ENCODE measurements at places on chromosomes 6 and 20.
A peak's percentile ranks its signal among the peaks of the same experiment; 100 is the strongest.

GRCh38 chr20:59589086-59589684 lies 15.2 kb upstream of the PHACTR3 start:
- H3K27ac ChIP-seq = no peak overlapping the region
- DNase-seq = no peak
- H3K4me3 ChIP-seq = peak overlapping the region; percentile 20
- no peaks in the 10 kb centered on the region for H3K36me3 ChIP-seq
- no peaks in the 10 kb centered on the region for H3K4me1 ChIP-seq
- H3K27me3 ChIP-seq = no peaks in the 10 kb centered on the region

DNA sequence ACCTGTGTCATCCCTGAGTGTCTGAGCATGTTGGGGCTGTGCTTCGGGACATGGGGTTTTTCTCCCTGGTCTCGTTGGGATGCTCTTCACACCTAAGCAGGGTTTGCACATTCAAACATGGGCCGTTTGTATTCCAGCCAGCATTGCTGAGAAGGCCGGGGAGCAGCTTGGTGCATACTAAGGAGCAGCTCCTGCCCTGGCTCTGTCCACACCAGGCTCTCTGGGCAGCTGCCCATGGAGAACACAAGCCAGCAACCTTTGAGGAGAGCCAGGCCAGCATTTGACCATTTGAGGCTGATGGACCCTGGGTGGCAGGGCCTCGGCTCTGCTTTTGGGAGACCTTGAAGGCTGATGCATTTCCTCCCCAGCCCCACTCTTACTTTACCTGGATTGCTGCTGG lies 92.1 kb downstream of the PHACTR3 start:
- H3K4me3 ChIP-seq = no peak overlapping the region
- H3K36me3 ChIP-seq = no peaks in the 10 kb centered on the region
- DNase-seq = no peak
- H3K27ac ChIP-seq = no peak overlapping the region

DNA sequence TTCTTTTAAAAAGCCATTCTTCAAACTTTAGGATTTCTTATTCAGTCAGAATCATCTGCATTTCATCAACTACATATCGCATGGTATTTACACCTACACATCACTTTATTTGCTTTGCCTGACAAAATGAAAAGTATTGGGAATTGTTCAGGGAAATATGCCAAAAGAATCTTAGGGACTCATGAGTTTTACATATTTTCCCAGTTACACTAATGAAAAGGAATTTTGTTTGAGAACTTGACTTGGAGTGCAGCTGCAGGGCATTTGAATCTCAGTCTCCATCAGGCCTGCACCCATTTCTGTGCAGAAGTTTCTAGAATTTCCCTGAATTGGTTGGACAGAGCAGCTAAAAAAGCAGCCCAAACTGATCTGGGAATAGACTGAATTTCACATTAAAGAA lies 65.3 kb downstream of the MTHFD1L start:
- H3K27ac ChIP-seq = no peak overlapping the region
- H3K4me1 ChIP-seq = peaks cover 12% of the 10 kb centered on the region
- H3K27me3 ChIP-seq = no peaks in the 10 kb centered on the region

- peaks cover 48% of the 10 kb centered on the region for H3K4me1 ChIP-seq
- peak within 1 kb of the TSS; percentile 8 for H3K27ac ChIP-seq
- H3K36me3 ChIP-seq = no peaks in the 10 kb centered on the region
- H3K4me3 ChIP-seq = peak within 1 kb of the TSS; percentile 70
Measured at GRCh38 chr6:7725849-7726415, at the start of gene BMP6. Gene BMP6 (plus strand): TSS chr6:7726099. CDS start chr6:7726956, 857 bp downstream.

DNA sequence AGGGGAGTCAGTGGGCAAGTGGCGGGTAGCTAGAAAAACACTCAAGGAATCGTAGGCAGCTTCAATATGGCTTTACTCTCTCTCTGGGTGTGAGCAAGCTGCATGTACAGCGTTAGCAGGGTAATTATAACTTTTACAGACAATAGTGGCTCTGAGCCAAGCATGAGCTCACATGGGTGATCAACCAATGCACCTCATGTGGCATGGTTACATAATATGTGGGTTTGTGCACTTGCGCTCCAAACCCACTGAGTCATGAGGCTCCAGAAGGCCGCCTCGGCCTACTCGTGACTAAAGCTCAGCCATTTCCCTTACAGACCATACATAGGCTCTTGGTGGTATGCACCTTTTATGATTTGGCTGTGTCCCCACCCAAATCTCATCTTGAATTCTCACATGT lies 78.4 kb upstream of the FBXL4 start:
- no peaks in the 10 kb centered on the region for H3K4me1 ChIP-seq
- H3K27me3 ChIP-seq = no peaks in the 10 kb centered on the region
- no peaks in the 10 kb centered on the region for H3K36me3 ChIP-seq
- DNase-seq = no peak
- H3K4me3 ChIP-seq = no peak overlapping the region
- H3K27ac ChIP-seq = no peak overlapping the region

GRCh38 chr6:73109659-73110058 lies 115.6 kb downstream of the KHDC1L start:
- H3K27me3 ChIP-seq = no peaks in the 10 kb centered on the region
- no peaks in the 10 kb centered on the region for H3K36me3 ChIP-seq
- no peak overlapping the region for H3K4me3 ChIP-seq
- H3K27ac ChIP-seq = no peak overlapping the region
- DNase-seq = no peak
- peaks cover 6% of the 10 kb centered on the region for H3K4me1 ChIP-seq

GRCh38 chr6:22110061-22110460 lies 186.8 kb downstream of the PRL start:
- no peaks in the 10 kb centered on the region for H3K36me3 ChIP-seq
- no peaks in the 10 kb centered on the region for H3K4me1 ChIP-seq
- no peaks in the 10 kb centered on the region for H3K27me3 ChIP-seq
- no peak for DNase-seq

DNA sequence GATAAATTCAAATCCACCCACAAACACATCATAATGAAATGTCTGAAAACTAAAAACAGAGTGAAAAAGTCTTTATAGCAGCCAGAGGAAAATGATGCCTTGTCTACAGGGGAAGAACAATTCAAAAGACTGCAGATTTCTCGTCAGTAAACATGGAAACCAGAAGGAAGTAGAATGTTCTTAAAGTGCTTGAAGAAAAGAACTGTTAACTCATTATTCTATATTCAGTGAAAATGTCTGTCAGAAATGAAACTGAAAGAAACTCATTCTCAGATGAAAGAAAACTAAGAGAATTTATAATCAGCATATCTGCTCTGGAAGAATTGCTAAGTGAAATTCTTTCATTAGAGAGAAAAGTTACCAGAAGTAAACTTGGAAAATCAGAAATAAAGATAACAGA lies 416.1 kb downstream of the TBC1D32 start:
- DNase-seq = no peak
- H3K27ac ChIP-seq = no peak overlapping the region
- no peaks in the 10 kb centered on the region for H3K4me1 ChIP-seq
- H3K36me3 ChIP-seq = no peaks in the 10 kb centered on the region
- no peak overlapping the region for H3K4me3 ChIP-seq

GRCh38 chr6:40286721-40287120 lies 300.4 kb downstream of the LRFN2 start:
- H3K4me3 ChIP-seq = no peak overlapping the region
- H3K27me3 ChIP-seq = peaks cover 4% of the 10 kb centered on the region
- H3K4me1 ChIP-seq = no peaks in the 10 kb centered on the region
- DNase-seq = no peak
- no peak overlapping the region for H3K27ac ChIP-seq
- H3K36me3 ChIP-seq = no peaks in the 10 kb centered on the region

DNA sequence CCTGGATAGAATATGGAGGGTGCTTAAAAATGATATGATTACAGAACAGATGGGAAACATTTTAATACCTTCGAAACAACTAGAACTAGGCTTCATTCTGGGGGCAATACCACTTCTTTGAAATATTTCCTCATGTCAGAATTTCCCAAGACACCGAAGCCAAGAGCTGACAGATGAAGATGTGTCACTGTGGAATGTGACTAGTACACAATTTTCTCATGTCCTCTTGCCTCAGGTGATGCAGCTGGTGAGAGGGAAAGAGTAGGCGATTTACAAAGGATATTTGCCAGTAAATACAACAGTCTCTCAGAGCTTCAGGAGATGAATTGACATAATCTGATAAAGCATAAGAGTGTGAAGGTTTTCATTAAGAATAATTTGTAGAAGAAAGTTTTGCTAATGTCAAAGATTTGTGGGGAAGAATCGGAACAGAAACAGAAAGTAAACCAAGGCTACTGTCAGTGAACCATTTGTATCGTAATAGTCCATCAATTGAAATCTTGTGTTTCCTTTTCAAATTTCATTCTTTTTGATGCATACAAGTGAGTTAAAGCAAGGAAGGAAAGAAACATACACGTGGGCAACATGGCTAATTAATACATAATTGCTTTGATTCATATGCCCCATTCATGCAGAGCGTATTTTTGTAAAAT lies 164.7 kb upstream of the CCN2 start:
- peaks cover 10% of the 10 kb centered on the region for H3K4me1 ChIP-seq
- peak overlapping the region; percentile 34 for H3K4me3 ChIP-seq
- peak overlapping the region; percentile 30 for H3K27ac ChIP-seq

- no peak overlapping the region for H3K4me3 ChIP-seq
- H3K27me3 ChIP-seq = no peaks in the 10 kb centered on the region
- H3K4me1 ChIP-seq = peaks cover 4% of the 10 kb centered on the region
- H3K27ac ChIP-seq = no peak overlapping the region
- no peak for DNase-seq
Measured at GRCh38 chr6:117491916-117492315, 9.4 kb downstream of the DCBLD1 start.

DNA sequence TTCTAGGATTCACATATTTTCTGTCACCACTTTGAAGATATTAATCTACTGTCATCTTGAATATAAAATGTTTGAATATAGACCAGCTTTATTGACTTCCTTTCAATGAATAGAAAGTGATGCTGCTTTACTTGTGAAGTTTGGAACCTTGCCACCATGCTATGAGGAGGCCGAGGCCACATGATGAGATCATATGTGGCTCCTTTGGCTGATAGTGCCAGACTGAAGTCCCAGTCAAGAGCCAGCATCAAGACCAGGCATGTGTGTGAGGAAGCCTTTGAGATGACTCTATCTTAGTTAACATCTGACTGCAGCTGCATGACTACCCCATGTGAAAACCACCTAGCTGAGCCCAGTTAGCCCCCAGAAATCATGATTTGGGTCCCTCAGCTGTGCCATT lies 169.5 kb downstream of the OTOR start:
- H3K4me3 ChIP-seq = no peak overlapping the region
- no peak for DNase-seq
- no peak overlapping the region for H3K27ac ChIP-seq
- H3K36me3 ChIP-seq = no peaks in the 10 kb centered on the region

DNA sequence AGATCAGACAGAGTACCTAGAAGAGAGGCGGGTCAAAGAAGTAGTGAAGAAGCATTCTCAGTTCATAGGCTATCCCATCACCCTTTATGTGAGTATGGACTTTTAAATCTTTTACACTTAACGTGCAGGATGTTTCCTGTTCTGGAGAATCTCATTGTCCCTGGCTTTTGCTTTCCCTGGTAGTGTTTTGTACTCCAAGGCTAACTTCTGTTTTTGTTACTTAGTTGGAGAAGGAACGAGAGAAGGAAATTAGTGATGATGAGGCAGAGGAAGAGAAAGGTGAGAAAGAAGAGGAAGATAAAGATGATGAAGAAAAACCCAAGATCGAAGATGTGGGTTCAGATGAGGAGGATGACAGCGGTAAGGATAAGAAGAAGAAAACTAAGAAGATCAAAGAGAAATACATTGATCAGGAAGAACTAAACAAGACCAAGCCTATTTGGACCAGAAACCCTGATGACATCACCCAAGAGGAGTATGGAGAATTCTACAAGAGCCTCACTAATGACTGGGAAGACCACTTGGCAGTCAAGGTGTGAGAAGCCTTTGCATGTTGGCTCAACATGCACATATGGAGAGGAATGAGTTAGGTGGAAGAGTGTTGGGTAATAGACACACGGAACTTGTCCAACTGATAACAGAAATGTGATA lies 3.3 kb downstream of the HSP90AB1 start:
- H3K27ac ChIP-seq = no peak overlapping the region
- peaks cover 67% of the 10 kb centered on the region for H3K36me3 ChIP-seq
- no peak overlapping the region for H3K4me3 ChIP-seq
- H3K4me1 ChIP-seq = peaks cover 30% of the 10 kb centered on the region
- DNase-seq = no peak
- H3K27me3 ChIP-seq = no peaks in the 10 kb centered on the region

DNA sequence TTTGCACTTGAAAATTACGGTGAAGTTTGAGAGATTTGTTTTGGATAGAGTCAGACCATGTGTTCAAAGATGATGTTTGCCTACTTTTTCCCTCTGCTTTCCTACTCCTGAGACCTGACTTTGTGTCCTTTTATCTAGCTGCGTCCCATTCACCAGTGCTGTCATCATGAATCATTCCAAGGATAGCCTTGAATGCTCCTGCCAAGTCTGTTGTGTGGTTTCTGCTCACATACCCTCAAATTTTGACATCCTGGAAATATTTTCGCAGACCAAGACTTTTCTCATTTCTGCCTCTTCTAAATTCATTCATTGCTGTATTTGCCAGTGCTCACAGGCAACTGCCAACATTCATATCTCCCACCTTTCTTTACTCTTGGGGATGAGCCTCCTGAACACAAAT lies 175.9 kb upstream of the SCGN start:
- H3K27ac ChIP-seq = no peak overlapping the region
- no peak for DNase-seq
- no peak overlapping the region for H3K4me3 ChIP-seq

GRCh38 chr6:65623566-65623965 lies 83.5 kb downstream of the EYS start:
- DNase-seq = no peak
- no peak overlapping the region for H3K4me3 ChIP-seq
- no peaks in the 10 kb centered on the region for H3K27me3 ChIP-seq
- no peaks in the 10 kb centered on the region for H3K4me1 ChIP-seq
- H3K36me3 ChIP-seq = no peaks in the 10 kb centered on the region

GRCh38 chr6:121697921-121698320 lies 262.5 kb downstream of the GJA1 start:
- no peaks in the 10 kb centered on the region for H3K36me3 ChIP-seq
- no peak overlapping the region for H3K4me3 ChIP-seq
- H3K27ac ChIP-seq = no peak overlapping the region
- H3K4me1 ChIP-seq = no peaks in the 10 kb centered on the region
- no peaks in the 10 kb centered on the region for H3K27me3 ChIP-seq
- DNase-seq = no peak

DNA sequence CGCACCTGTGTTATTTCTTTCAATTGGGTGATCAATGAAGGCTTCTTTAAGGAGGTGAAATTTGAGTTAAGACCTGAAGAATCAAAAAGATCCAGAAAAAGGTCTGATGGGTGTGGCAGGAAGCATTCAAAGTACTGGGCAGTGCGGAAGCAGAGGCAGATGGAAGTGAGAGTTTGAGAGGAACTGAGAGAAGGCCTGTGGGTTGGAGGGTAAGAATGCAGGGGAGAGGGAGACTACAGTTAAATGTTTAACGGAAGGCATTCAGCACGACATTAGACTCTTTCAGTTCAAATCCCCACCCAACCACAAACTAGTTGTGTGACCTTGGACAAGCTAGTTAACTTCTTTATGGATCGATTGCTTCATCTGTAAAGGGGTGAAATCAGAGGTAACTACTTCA lies 50.5 kb upstream of the GCM1 start:
- no peak overlapping the region for H3K4me3 ChIP-seq
- H3K27me3 ChIP-seq = no peaks in the 10 kb centered on the region
- no peaks in the 10 kb centered on the region for H3K4me1 ChIP-seq
- DNase-seq = no peak
- H3K36me3 ChIP-seq = no peaks in the 10 kb centered on the region

All from esophagus muscularis mucosa (tissue), 4 donors.